Stimulated activated CD4-positive, alpha-beta T cell treated with anti-CD3 and anti-CD28 coated beads, Interleukin-12 subunit alpha, Interleukin-12 subunit beta, amount 100 ng/mL, for 48 hours (primary cell): ENCODE measurements at places on chromosomes 7 and 10.

DNA sequence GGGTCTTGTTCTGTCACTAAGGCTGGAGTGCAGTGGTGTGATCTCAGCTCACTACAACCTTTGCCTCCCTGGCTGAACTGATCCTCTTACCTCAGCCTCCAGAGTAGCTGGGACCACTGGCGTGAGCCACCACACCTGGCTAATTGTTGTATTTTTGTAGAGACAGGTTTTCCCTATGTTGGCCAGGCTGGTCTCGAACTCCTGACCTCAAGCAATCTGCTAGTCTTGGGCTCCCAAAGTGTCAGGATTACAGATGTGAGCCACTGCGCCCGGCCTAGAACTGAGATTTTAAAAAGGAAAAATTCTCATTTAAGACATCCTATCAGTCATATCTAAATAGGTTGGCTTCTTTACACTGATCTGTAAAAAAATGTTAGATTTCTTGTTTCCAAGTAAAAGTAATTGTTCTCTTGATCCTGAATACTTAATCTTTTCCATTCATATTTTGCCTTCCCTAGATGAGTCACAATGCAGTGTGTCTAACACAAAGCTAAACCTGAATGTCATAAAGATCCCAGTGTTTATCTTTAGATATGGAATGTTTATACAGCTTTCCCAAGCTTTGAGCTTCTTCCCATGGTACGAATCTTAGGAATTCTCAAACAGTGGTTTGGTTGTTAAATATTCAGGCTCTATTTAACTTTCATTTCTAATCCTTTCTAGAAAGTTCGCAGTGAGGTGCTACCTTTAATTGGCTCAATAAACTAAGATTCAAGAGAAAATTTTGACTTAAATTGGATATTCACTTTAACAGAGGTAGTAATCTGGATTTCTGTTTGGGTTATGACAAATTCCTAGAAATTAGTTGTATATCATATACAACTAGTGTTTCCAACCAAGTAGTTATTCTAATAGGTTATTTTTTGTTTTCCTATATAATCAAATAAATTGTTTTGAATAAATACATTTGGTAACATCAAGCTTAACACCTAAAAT is 12.1 kb upstream of the LAMB1 start:
- DNase-seq, result no peak

- DNase-seq, result no peak
Measured at GRCh38 chr7:104288137-104288536, 40.3 kb upstream of the LHFPL3 start.

GRCh38 chr7:143938379-143939243 is 3.6 kb downstream of the OR2F2 start:
- no peak for DNase-seq

DNA sequence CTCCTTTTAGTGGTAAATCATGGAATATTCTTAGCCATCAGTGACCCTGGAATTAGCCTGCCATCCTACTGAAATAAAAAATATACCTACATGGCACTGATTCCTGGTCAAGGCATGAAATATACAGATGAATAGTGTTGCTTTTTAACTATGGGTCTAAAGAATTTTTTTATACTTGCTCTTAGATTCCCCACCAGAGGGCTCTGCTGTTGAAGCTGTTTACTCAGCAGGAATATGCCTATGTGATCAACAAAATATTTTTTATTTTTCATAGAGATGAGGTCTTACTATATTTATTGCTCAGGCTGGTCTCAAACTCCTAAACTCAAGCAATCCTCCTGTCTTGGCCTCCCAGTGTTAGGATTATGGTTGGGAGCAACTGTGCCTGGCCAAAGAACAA is 13.5 kb downstream of the ZC3HC1 start:
- no peak for DNase-seq

DNA sequence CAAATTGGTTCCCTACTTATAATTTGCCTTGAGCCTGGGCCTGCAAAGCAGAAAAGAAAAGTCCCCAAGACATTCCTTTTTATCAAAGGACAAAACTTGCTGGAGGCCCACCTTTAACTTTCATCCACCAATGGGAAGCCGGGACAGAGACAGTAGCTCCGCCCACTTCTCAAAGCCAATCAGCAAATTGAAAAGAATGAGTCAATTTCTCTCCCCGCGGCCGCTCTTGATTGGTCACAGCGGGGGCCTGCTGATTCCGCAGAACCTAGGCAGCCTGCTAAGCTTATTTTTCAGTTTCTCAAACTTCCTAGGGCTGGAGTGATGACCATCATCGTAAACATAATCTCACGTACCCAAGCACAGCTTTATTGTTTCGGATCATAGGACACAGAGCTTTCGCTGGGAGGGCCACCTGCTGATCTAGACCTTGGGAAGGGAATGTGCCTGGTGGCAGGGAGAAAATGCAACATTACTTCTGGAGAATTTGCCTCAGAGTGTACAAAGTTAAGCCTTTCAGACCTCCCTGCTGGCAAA is at the start of gene SLC13A4:
SLC13A4 (minus strand) TSS at position 51 of the 534 bp plus-strand sequence. CDS start 690 bp downstream, outside the sequence.
- DNase-seq, result no peak

- no peak for DNase-seq
Measured at GRCh38 chr7:55508221-55509011, 63.9 kb downstream of the VOPP1 start.

GRCh38 chr10:106618646-106619045 is 545.9 kb downstream of the SORCS1 start:
- no peak for DNase-seq
